Coronary artery (tissue), 2 donors: ENCODE measurements at places on chromosomes 13 and 19.

- no peak for DNase-seq
Measured at GRCh38 chr13:107450931-107451330, 764.4 kb downstream of the LIG4 start.

DNA sequence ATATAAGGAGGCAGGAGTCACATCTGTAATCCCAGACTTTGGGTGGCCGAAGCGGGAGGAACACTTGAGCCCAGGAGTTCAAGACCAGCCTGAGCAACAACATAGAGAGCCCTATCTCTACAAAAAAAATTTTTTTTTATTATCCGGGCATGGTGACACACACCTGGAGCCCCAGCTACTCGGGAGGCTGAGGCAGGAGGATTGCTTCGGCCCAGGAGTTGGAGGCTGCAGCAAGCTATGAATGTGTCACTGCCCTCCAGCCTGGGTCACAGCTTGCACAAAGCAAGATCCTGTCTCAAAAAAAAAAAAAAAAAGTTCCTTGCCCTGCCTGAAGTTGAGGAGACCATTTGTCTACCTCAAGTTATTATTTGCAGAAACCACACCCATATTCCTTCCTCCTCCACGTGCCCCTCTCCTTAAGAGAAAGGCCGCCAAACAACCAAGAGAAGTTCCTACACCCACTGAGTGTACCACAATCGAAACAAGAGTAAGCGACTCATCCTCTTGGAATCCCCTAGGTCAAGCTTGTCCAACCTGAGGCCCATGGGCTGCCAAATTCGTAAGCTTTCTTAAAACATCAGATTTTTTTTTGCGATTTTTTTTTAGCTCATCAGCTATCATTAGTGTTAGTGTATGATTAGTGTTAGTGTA is 2.2 kb downstream of the ABCC4 start:
- DNase-seq, result no peak

DNA sequence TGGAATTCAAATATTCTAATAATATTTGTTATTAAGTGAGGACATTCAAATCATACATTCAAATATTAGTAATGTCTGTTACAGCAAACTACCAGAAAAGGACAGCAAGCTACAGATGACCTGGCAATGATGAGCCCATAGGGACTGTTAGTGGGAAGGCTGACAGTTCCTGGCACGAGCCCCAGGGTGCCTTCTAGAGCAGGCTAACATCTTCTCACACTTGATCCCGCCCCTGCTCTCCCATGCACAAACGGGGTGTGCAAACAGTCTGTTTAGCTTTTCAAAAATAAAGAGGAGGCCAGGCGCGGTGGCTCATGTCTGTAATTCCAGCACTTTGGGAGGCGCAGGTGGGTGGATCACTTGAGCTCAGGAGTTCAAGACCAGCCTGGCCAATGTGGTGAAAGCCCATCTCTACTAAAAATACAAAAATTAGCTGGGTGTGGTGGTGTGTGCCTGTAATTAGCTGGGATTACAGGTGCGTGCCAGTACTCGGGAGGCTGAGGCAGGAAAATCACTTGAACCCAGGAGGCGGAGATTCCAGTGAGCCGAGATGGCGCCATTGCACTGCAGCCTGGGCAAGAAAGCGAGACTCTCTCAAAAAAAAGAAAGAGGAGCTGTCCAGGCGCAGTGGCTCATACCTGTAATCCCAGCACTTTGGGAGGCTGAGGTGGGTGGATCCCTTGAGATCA is 9.6 kb upstream of the GARRE1 start:
- no peak for DNase-seq

DNA sequence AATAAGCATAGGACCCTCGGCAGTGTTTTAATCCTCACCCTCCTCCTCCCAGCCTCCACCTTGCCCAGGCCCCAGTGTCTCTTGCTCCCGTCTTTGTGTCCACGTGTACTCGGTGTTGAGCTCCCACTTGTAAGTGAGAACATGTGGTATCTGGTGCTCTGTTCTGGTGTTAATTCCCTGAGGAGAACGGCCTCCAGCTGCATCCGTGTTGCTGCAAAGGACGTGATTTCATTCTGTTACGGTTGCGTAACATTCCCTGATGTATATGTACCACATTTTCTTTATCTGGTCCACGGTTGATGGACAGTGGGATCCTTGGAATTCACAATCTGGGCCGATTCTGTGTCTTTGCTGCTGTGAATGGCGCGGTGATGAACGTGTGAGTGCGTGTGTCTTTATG is 44.7 kb upstream of the TFDP1 start:
- no peak for DNase-seq

DNA sequence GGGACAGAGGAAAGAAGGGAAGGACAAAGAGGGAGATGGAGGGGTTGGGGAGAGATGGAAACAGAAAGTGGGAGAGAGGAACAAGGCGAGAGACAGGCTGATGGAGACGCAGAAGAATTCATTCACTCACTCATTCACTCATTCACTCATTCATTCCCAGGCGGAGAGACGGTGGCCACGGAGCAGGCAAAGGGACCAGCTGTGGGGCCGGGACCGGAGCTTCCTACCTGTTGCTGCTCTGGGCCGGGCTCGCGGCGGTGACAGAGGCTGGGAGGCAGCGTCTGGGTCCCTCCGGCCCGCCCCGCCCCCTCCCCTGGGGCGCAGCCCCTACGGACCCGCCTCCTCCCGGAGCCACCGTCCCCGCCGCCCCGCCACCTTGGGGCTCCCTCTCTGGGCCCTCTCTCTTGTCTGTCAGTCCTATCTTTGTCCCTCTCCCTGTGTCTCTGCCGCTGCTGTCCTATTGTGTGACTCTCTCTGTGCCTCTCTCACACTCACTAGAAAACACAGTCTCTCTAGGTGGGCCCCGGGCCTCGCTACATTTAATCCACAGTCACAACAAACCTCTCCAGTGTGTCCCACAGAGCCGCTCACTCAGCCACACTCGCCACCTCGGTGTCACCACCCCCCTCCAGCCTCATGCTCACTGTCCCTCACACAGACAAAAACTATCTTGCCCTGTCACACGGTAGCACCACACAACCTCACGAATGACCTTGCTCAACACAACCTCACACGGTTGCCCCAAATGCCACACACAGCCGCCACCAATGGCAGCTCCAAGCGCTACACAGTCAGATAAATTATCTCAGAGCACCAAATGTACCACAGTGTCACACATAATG is at the start of gene GNG8:
Gene GNG8 (minus strand): TSS at position 283 of the 842 bp plus-strand sequence. CDS start 1,520 bp downstream, outside the sequence.
- DNase-seq, result no peak

GRCh38 chr13:102984210-102984609 is 82.0 kb downstream of the SLC10A2 start:
- DNase-seq, result no peak

DNA sequence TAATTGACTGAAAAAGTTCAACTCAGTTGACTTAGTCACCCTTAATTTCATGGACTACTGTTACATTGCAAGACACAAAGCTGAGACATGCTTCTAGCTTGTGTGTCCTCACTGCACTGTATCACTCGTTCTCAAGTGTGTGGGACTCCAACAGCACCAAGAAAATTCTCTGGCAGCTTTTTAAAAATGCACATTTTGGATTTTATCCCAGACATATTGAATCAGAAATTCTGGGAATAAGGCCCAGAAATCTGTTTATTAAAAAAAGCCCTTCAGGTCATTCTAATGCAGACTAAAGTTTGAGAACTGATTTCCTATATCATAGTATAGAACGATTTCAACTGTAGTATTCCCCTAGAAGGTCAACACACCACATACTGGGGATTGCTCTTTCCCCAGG is 1485.3 kb downstream of the PCDH9 start:
- DNase-seq, result no peak

DNA sequence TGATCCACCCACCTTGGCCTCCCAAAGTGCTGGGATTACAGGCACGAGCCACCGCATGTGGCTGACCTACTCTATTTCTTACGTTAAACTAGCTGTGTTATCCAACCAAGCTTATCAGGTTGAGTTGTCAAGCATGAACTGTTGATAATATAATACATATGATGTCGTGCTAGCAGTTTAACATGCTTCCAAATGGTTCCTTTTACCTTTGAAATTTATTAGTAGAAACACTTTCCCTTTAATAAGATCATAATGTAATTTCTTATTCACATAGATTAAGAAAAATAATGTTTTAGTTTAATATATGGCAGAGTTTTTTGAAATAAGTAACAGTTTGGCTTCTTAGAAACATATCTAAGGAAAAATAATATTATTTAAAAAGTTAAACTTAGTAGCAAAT is 34.4 kb upstream of the VWA8 start:
- no peak for DNase-seq
